ENCODE measurements at places on chromosomes 6 and 20.

DNA sequence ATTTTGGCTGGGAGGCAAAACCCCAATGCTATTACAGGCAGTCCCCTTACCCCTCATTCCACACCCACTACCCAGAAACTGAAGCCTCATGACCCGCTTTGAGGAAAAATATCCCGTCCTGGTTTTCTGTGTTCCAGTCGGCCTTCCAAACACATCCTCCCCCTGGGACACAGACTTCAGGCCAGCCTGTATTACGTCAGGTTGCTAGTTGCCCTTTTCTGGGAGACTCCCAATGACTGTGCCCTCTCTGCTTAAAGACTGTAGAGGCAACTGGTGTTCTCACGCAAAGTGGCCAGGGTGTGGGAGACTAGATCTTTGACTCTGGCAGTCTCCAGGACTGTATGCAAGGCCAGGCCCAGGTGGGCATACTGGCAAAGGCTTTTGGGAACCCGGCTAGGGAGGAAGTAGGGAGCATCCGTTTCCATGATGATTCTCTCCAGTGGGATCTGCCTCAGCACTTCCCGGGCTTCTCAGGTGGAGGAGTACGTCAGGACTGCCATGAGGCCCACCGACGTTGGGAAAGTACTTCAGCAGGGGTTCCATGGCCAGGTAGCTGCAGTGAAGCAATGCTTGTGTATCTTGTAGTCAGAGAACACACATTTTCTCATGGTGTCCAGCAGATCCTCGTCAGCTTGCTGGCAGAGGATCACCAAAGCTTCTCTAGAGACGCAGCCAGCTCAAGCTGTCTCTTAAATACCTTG lies 34.9 kb downstream of the DYNLT1 start:
- DNase-seq, result no peak

GRCh38 chr6:138005846-138006245 lies 101.4 kb downstream of the PERP start:
- DNase-seq, result no peak

DNA sequence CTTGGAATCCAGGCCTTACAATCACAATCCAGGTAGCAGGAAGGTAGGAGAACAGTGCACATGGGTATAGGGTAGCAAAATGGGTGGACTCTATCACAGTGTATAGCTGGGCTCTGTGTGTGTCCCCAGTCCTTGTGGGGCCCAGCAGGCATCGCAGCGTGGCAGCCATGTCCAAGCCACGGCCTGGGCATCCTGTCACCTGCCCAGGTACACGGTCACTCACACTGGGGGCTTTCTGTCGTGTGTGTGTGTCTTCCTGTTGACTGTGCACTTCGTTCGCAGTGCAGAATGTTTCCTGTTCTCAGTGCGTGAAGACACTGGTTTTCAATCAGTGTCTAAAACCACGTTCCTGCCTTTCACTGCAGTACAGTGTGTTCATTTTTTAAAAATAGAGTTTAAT lies 523.2 kb upstream of the JARID2 start:
- DNase-seq, result no peak

DNA sequence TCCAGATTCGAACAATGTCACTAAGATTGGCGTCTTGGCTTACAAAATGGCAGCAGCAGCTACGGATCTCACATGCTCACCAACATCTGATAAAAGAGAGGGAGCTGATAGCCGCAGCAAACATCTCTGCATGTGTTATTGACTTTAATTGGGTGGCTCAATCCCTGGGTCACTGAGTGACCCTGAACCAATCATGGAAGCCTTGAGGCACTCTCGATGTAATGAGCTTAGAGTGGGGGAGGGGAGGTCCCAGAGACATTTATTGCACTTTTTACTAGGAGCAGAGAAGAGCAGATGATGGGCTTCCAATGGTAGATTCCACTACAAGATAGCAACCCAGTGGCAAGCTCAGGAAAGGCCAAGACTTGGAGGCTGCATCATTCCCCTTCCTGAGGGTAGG lies 238.7 kb downstream of the BMP7 start:
- no peak for DNase-seq

DNA sequence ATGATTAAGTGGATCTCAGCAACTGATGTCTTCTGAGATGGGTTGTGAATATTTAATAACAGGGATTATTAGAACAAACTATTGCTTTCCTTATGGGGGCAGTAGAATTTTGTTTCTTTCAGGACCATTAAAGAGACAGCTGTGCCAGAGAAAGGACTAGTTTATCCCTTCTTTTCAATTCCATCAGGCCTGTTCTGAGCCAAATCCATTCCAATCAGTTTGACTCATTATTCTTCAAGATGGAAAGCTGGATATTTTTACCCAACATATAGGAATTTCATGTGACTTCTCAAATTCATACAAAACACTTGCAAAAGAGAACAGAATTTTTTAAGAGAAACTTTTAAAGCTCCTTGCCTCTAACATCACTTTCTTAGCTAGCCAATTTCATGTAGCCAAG lies 722.0 kb upstream of the FLRT3 start:
- DNase-seq, result no peak

GRCh38 chr6:90199900-90200299 lies 96.7 kb downstream of the BACH2 start:
- DNase-seq, result no peak

DNA sequence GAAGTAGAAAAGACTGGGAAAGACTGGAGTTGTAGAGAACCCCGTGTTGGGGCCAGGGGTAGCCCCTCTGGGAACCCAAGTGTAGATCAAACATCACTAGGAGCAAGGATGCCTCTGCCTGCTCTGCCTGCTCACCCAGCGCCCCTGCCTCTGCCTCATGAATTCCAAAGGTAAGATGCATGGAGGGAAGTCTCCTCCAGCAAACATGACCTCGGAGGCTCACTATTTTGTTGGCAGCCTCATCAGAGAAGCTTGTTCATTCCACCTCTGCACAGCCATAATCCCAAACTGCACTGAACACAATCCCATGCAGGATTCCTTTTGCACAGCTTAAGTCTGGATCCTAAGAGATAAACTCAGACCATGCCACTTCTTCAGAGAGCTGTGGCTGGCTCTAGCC lies 4.9 kb downstream of the FRS3 start:
- no peak for DNase-seq

GRCh38 chr20:24773168-24773567 lies 175.9 kb upstream of the CST7 start:
- DNase-seq, result no peak

DNA sequence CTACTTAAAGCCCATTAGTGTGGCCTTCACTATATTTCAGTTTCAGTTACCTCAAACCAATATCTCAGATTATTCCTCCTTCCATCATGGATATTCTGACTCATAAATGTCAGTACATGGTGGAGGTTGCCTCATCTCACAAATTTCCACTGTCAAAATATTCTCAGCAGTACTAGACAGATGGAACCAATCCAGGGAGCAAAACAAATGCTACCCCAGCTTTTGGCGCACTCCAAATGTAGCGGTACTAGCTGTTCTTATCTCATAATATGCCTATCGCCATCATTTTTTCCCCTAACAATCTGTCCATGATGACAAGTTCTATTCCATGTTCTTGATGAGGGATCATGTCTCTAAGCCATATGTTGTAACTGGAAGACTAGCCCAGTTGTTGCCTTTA lies 1026.1 kb downstream of the KIF16B start:
- DNase-seq, result no peak
